ENCODE measurements at places on chromosomes 3 and 15. TPM values are rescaled to one million over a fixed set of nuclear protein-coding genes. Genes with fewer than 3 reads are reported as not detected.

The PLCH1 gene
- 0.59 TPM for total RNA-seq

The MESP2 gene
- not detected for total RNA-seq

The IGF2BP2 gene
- not detected for total RNA-seq

The GOLGA8J gene
- total RNA-seq = not detected

The GHSR gene
- total RNA-seq = not detected

The LEKR1 gene
- total RNA-seq = 0.73 TPM
